Heart left ventricle (tissue), 16 donors: ENCODE measurements at places on chromosomes 5 and 9.

DNA sequence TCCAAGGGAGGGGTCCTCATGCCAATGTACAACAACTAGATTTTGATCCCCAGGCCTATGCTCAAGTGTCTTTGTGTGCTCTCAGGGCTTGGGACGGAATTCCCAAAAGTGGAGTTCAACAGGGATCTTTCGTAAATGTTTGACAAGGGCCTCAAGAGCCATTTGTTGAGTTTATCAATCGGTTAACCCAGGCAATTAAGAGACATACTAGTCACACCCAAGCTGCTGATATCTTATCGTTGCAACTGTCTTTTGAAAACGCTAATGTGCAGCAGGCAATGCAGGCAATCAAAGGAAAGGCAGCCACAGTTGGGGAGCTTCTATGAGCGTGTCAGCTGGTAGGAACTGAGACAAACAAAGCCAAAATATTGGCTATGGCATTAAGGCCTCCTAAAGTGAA, 161.2 kb downstream of the CPLANE1 start:
- H3K27ac ChIP-seq: no peak overlapping the region
- H3K36me3 ChIP-seq: no peaks in the 10 kb centered on the region
- H3K4me3 ChIP-seq: no peak overlapping the region
- H3K27me3 ChIP-seq: no peaks in the 10 kb centered on the region
- H3K4me1 ChIP-seq: no peaks in the 10 kb centered on the region

DNA sequence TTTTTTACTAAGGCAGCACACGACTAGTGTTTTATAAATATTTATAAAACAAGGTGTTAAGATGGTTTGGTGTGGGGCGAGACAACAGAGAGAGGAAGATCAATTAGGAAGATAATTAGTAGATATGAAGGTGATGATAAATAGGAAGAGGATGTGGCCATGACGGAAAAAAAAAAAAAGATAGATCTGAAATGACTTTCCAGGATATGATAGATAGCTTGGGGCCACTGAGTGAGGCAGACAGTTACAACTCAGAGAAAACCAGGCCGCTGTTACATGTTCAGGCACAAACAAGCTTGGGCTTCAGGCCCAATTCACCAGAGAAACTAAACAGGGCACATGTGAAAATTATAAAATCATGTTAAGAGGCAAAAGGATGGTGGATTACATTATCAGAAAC, 43.2 kb downstream of the KIAA0825 start:
- no peaks in the 10 kb centered on the region for H3K27me3 ChIP-seq
- H3K4me3 ChIP-seq: no peak overlapping the region

- no peak overlapping the region for H3K27ac ChIP-seq
- H3K4me1 ChIP-seq: no peaks in the 10 kb centered on the region
- DNase-seq: no peak
- H3K27me3 ChIP-seq: no peaks in the 10 kb centered on the region
- no peaks in the 10 kb centered on the region for H3K36me3 ChIP-seq
Measured at GRCh38 chr9:35464141-35465025, 25.5 kb upstream of the RUSC2 start.

DNA sequence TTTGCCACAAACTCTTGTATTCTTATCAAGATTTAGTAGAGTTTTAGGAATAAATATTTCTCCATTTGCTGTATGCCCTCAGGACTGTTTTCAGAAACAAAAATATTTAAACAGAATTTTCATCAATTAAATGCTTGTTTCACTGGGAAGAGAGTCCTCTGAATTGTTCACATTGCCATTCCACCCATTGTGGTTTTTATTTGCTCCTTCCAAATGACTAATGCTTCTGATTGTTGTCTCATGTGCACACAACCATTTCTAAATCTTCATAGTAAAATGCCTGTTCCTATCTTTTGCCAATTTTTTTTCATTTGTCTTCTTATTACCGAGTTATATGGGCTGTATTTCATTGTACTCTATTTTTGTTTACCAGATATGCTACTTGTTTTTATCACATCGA, 10.6 kb downstream of the MARCOL start:
- H3K4me1 ChIP-seq: no peaks in the 10 kb centered on the region
- H3K27me3 ChIP-seq: no peaks in the 10 kb centered on the region
- no peak overlapping the region for H3K4me3 ChIP-seq
- H3K36me3 ChIP-seq: no peaks in the 10 kb centered on the region

- no peaks in the 10 kb centered on the region for H3K27me3 ChIP-seq
- no peaks in the 10 kb centered on the region for H3K4me1 ChIP-seq
- H3K27ac ChIP-seq: no peak overlapping the region
- no peaks in the 10 kb centered on the region for H3K36me3 ChIP-seq
Measured at GRCh38 chr5:25334350-25334749, 689.6 kb upstream of the CDH10 start.

GRCh38 chr5:53482717-53483638, 2.5 kb downstream of the FST start:
- peaks cover 7% of the 10 kb centered on the region for H3K4me1 ChIP-seq
- no peak overlapping the region for H3K27ac ChIP-seq
- peak; percentile 29 for DNase-seq
- peak overlapping the region; percentile 65 for H3K4me3 ChIP-seq
- H3K27me3 ChIP-seq: no peaks in the 10 kb centered on the region
- H3K36me3 ChIP-seq: no peaks in the 10 kb centered on the region

DNA sequence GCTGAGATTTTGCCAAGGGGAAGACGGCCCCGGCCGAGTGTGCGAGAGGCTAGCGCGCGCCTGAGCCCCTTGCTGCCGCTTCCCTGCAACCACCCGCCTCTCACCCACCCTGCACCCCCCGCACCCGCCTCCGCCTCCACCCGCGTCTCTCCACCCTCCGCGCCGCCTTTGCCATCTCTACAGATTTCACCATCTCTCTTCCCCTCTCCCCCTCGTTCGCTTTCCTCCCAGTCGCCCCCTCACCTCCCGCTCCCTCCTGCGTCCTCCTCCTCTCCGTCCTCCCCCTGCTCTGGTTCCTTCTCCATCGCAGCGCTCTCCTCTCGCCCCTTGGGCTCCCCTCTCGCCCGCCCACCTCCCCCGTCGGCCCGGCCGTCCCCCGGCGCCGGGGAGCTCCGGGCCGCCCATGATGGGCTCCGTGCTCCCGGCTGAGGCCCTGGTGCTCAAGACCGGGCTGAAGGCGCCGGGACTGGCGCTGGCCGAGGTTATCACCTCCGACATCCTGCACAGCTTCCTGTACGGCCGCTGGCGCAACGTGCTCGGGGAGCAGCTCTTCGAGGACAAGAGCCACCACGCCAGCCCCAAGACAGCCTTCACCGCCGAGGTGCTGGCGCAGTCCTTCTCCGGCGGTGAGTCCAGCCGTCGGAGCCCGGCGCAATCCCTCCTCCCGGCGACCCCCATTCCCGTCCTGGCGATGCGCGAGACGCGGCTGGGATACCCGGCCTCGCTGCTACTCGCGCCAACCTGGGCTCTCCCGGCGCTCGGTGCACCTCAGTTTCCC, at the start of gene PRDM12:
TSS of gene PRDM12 (plus strand) at position 344 of the 778 bp plus-strand sequence. CDS start at position 404, 60 bp downstream.
- H3K27me3 ChIP-seq: peaks cover 76% of the 10 kb centered on the region
- H3K4me3 ChIP-seq: peak within 1 kb of the TSS; percentile 13
- no peak for DNase-seq
- H3K4me1 ChIP-seq: peaks cover 74% of the 10 kb centered on the region
- H3K27ac ChIP-seq: no peak within 1 kb of the TSS

GRCh38 chr5:126355940-126356339, 67.3 kb upstream of the GRAMD2B start:
- no peak for DNase-seq
- no peak overlapping the region for H3K27ac ChIP-seq
- no peaks in the 10 kb centered on the region for H3K27me3 ChIP-seq
- H3K4me1 ChIP-seq: peaks cover 8% of the 10 kb centered on the region

GRCh38 chr5:36726767-36727166, 120.4 kb downstream of the SLC1A3 start:
- DNase-seq: no peak
- H3K27me3 ChIP-seq: no peaks in the 10 kb centered on the region
- H3K4me1 ChIP-seq: no peaks in the 10 kb centered on the region
- no peak overlapping the region for H3K4me3 ChIP-seq

- H3K27ac ChIP-seq: no peak overlapping the region
- H3K4me3 ChIP-seq: no peak overlapping the region
- no peak for DNase-seq
- H3K27me3 ChIP-seq: no peaks in the 10 kb centered on the region
- no peaks in the 10 kb centered on the region for H3K4me1 ChIP-seq
Measured at GRCh38 chr9:72173080-72173479, 23.8 kb downstream of the GDA start.

DNA sequence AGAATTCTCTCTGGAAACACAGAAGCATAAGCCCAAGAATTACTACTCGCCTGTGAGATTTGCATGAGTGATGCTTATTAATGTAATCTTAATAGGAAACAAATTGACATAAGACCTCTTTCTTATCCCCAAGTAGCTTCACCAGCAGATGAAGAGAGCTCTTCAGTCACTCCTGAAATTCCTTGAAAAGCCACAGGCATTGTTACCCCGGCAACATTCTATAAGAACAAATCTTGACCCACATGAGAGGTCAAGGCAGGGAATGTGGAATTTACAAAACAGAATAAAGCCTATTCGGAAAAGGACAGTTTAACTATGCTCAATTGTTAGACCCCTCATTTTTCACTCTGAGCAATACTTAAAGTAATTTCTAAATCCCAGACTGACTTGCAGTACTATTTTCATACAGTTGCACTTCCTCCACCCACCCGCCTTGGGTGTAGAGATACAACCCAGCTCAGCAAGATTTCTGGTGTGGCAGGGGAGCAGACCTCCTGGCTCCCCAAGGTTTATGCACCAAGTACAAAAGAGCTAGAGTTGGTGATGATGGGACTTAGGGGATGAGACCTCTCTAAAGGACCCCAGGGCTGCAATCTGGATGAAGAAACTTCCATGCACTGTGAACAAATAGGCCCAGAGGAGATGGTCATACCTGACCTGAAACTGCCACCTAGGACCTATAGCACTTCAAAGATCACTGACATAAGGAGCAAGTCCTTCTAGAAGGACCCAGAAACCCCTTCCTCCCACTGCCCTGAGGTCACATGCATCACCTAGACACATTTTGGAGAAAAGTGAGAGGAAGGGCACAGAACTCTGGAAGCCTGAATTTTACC, 242.1 kb downstream of the ZNF608 start:
- H3K27me3 ChIP-seq: no peaks in the 10 kb centered on the region
- no peaks in the 10 kb centered on the region for H3K4me1 ChIP-seq
- H3K36me3 ChIP-seq: no peaks in the 10 kb centered on the region
- H3K4me3 ChIP-seq: no peak overlapping the region
- no peak overlapping the region for H3K27ac ChIP-seq
- no peak for DNase-seq

DNA sequence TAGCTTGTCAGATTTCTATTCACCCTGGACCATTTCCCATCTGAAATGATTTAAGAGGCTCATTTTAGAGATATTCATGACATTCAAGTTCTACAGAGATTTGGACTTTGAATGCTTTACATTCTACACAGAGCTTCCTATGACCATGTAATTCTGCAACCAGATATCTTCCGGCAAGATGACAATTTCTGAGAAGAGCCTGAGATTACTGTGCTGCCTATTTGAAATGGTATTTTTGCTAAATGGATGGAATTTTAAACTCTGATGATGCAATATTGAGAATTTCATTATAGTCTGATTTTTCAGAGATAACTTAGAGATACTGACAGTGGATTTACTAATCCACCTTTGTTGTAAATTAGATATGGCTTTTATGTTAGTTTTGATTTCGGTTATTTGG, 16.0 kb upstream of the ACOT12 start:
- no peaks in the 10 kb centered on the region for H3K4me1 ChIP-seq
- H3K4me3 ChIP-seq: no peak overlapping the region
- no peak overlapping the region for H3K27ac ChIP-seq
- H3K27me3 ChIP-seq: no peaks in the 10 kb centered on the region
- no peak for DNase-seq

- DNase-seq: no peak
- H3K27ac ChIP-seq: peak overlapping the region; percentile 22
- no peaks in the 10 kb centered on the region for H3K27me3 ChIP-seq
- no peak overlapping the region for H3K4me3 ChIP-seq
Measured at GRCh38 chr5:135433681-135434426, 13.3 kb downstream of the DCANP1 start.

GRCh38 chr5:159697530-159697929, 218.8 kb upstream of the ADRA1B start:
- H3K27ac ChIP-seq: no peak overlapping the region
- H3K36me3 ChIP-seq: no peaks in the 10 kb centered on the region
- no peaks in the 10 kb centered on the region for H3K27me3 ChIP-seq
- H3K4me1 ChIP-seq: no peaks in the 10 kb centered on the region
- H3K4me3 ChIP-seq: no peak overlapping the region

DNA sequence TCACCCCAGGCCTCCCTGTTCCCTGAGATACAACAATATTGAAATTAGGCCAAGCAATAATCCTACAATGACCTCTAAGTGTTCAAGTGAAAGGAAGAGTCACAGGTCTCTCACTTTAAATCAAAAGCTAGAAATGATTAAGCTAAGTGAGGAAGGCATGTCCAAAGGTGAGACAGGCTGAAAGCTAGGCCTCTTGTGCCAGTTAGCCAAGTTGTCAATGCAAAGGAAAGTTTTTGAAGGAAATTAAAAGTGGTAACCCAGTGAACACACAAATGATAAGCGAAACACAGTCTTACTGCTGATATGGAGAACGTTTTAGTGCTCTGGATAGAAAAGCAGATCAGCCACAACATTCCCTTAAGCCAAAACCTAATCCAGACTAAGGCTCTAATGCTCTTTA, 39.8 kb downstream of the PTAR1 start:
- H3K27me3 ChIP-seq: no peaks in the 10 kb centered on the region
- H3K4me1 ChIP-seq: no peaks in the 10 kb centered on the region
- peaks cover 78% of the 10 kb centered on the region for H3K36me3 ChIP-seq
- H3K27ac ChIP-seq: no peak overlapping the region
- H3K4me3 ChIP-seq: no peak overlapping the region
- DNase-seq: no peak

- DNase-seq: peak; percentile 89
- peak overlapping the region; percentile 43 for H3K27ac ChIP-seq
- H3K27me3 ChIP-seq: no peaks in the 10 kb centered on the region
- no peak overlapping the region for H3K4me3 ChIP-seq
Measured at GRCh38 chr5:177094224-177095087, 7.7 kb downstream of the FGFR4 start.

GRCh38 chr5:79151942-79152671, 40.5 kb downstream of the BHMT start:
- no peaks in the 10 kb centered on the region for H3K36me3 ChIP-seq
- no peak overlapping the region for H3K27ac ChIP-seq
- DNase-seq: no peak
- no peak overlapping the region for H3K4me3 ChIP-seq

DNA sequence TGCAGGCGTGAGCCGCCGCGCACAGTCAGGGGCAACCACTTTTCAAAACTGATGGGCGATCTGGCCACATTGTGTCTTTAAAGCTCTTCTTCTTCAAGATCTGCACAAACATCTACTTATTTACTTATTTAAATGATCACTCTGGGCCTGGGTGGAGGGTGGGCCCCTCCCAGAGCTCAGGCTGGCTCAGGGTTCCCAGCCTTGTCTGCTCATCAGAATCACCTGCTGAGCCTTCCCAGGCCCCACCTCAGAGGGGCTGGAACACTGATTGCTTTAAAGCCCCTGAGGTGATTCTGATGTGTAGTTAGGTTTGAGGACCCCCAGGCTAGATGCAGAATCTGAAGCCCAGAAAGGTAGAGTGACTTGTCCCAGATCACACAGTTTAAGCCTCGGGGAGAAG, 45.6 kb upstream of the DMRT1 start:
- no peaks in the 10 kb centered on the region for H3K4me1 ChIP-seq
- no peak overlapping the region for H3K27ac ChIP-seq
- no peaks in the 10 kb centered on the region for H3K36me3 ChIP-seq
- H3K27me3 ChIP-seq: no peaks in the 10 kb centered on the region
